ENCODE measurements at places on chromosomes 16 and 17.

GRCh38 chr16:4654011-4654963 is 29.7 kb downstream of the MGRN1 start:
- no peak for DNase-seq

GRCh38 chr16:47611042-47611441 is 149.9 kb downstream of the PHKB start:
- DNase-seq = no peak

GRCh38 chr17:63364387-63364786 is 81.7 kb downstream of the CYB561 start:
- DNase-seq = no peak

DNA sequence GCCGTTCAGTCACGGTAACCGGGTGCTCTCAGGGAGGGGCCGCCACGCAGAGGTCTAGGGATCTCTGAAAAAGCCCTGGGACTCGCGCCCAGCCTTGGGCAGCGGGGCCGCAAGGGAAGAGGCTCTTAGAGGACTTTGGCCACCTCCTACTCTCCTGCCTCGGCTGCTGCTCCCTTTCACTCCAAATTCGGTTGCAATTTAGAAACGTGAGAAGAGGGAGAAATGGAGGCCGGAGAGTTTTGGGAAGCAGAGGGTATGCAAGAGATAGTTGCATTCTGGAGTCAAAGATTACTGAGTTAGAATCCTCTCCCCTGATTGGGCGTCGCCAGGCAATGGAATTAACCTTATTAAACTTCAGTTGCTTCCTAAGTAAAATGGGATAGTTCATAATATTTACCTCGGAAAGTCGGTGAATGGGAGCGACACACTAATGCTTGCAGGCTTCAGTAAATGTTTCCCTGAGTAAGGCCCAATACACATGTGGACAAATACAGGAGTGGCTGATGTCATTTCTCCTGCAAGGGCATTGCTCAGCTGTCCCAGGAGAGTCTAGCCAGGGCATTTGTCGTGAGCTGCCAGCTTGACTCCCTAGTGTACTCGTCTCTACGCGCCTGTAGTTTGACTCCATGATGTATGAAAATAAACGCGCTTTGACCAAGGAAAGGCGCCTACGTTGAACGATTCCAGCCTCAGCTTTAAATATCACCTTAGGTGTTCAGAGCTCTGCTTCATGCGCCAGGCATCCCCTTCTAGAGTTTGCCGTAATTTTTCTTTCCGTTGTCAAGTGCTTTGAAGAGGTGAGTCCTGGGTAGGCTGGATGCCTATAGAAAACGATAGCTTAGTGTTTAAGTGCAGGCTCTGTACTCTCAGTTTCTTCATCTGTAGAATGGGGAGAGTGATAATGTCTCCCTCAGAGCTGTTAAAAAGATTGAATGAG is 667 bp downstream of the OGFOD1 start:
- peak; percentile 40 for DNase-seq

DNA sequence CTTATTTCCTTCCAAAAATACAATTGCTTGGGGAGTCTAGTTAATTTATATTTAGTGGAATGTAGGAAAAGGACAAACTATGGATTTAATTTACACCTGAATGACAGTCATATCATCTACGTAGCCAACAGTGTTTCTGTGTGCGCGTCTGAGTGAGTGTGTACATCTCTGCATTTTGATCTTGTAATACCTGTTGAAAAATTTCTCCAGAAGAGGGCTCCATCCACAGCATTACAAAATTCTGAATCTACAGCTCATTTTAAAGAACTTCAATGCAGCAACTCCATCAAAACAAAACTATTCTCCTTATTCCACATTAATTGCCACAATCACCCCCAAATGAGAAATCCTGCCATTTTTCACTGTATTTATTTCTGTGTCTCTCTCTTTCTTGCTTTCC is 3.9 kb downstream of the CDH13 start:
- DNase-seq = peak; percentile 45

- DNase-seq = no peak
Observed at GRCh38 chr16:50675686-50676610, 5.2 kb downstream of the SNX20 start.

DNA sequence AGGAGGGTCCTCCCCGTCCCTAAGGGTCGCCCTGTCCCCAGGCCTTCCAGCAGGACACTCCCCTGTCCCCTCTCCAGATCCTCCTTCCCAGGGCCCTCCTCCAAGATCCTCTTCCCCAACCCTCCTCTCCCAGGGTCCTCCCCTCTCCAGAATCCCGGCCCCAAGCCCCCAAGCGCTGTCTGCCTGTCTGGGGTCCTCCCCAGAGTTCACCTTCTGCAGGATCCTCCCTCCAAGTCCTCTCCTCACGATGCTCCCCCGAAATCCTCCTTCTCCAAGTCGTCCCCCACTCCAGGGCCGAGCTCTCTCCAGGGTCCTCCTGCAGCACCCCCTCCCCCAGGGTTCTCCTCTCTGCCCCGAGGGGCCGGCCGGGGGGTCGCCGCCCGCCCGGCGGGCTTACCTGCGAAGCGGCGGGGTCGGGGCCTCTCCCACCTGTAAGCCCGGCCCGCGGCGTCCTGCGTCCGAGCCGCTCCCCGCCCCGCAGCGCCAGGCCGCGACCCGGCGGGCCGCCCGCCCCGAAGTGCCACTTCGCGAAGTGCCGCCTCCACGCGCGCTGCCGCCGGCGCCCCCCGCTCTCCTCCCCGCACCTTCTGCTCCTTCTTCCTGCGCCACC is 678 bp upstream of the BAIAP2 start:
- DNase-seq = no peak

GRCh38 chr16:86685076-86685475 is 106.7 kb downstream of the FOXL1 start:
- DNase-seq = no peak

DNA sequence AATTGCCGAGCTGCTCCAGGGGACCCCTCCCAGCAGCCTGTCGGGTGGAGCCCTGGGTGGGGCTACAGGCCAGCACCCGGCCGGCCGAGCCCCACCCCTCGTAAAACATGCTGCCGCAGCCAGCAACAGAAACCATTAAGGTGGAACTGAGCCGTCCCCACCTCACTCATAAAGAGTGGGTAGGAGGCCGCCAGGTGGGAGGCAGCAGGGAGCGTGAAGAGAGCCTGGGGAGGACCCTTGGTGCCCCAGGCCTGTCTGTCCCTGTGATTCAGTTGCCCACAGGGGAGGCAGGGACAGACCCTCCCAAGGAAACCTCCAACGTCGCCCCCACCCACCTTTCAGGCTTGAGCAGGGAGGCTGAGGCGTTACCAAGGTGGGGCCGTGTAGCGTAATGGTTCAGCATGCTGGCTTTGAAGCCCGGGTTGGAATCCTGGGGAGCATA is 8.4 kb downstream of the FOXN1 start:
- no peak for DNase-seq

DNA sequence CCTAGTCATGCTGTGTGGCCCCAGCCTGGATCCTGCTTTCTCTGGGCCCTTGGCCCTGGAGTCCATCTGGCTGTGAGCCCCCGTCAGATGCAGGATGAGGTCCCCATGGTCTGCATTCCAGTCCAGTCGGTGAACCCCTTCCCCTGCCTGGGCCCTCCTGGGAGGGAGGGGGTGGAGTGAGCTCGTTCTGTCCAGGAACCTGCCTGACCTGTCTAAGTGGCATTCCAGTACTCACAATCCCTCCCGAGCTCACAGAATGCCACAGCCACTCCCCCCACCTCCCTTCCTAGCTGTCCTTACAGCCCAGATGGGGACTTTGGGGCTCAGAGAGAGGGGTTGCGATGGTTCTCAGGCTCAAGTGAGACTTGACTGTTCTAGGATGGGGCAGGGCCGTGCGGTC is 15.5 kb downstream of the SPNS2 start:
- no peak for DNase-seq

- no peak for DNase-seq
Observed at GRCh38 chr16:67023689-67024088, 5.3 kb upstream of the CBFB start.

DNA sequence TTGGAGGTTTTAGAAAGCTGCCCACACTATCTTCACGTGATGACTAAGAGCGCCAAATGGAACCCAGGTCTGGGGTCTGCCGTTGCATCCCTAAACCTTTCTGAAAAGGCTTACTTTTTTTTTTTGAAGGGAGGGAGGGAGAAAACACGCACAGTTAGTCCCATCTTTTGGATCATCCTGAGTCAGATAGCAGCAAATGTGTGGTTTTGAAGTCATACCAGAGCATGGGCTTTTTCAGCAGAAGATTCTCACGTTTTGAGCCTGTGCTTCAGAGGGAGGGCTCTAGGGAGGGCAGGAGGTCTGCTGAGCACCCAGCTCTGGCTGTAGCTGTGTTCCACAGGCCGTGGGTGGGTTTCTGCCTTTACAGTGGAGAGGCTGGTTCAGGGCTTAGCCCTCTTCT is 194.7 kb downstream of the SNX29 start:
- DNase-seq = peak; percentile 36

- DNase-seq = peak; percentile 95
Observed at GRCh38 chr16:57764341-57765159, 29.0 kb downstream of the KATNB1 start.

DNA sequence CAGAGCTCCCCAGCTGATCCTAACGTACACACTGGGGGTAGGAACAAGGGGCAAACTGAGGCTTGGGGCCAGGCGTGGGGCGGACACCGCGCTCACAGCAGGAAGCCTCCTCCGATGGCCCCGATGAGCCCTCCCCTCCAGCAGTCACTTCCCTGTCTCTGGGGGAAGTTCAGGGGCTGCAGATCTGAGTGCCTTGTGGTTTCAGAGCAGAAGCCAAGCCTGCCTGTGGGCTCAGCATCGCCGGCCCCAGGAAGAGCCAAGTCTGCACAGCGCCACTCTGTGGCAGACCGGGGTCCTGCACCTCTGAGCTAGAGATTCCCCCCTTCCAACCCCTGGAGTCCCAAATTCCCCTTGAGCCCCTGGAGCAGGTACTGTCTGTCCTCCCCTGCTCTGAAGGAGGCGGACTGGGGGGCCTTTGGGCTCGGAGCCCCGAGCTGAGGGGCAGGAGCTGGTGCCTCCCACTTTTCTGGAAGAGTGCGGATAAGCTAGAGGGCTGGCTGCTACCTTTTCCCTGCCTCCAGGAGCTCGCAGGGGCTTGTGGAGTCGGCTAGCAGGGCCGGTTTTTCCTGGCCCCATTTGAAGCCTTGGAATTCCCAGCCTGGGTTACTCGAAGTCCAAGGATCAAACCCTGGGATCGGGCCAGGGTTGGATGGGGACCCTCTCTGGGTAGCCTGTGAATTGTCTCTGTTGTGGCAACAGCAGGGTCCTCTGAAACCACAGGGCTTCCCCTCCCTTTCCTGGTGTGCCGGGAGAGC is 2.9 kb downstream of the GSE1 start:
- peak; percentile 74 for DNase-seq

DNA sequence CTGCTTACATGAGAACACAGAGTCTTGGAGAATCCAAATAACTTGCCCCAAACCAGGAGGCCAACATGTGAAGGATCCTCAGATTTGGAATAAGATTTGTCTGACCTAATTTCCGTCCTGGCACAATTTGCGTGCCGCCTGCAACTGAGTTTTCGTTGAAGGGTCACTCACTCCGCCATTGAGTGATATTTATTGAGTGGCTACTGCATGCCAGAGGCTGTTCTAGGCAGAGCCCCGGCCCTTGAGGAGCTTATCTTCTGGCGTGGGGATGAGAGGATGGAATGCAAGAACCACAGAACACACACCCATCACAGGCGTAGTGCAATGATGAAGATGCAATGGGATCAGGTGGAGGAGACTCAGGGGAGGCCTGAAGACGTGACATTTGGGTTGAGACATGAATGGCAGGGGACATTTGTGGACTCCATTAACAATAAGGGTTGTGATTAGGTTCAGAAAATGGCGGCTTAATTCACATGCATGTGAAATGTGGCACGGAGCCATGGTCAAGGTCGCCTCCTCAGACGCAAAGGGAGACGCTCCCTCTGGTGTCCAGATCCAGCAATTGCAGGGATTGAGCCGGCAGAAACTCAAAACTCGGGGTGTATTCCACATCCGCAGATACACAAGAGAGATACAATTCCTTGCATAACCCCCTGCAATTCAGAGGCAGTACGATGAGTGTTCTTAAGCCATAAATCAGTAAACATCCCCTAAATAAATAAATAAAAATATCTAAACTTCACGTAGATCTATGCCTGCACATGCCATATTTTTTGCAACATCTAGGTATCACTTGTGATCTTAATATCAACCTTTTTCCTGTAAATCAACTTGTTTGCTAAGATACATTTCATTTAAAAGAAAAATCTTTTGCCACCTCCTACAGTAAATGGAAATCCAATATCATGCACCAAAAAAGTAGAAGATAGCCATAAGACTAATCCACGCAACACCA is 57.9 kb upstream of the CACNG4 start:
- DNase-seq = peak; percentile 78

DNA sequence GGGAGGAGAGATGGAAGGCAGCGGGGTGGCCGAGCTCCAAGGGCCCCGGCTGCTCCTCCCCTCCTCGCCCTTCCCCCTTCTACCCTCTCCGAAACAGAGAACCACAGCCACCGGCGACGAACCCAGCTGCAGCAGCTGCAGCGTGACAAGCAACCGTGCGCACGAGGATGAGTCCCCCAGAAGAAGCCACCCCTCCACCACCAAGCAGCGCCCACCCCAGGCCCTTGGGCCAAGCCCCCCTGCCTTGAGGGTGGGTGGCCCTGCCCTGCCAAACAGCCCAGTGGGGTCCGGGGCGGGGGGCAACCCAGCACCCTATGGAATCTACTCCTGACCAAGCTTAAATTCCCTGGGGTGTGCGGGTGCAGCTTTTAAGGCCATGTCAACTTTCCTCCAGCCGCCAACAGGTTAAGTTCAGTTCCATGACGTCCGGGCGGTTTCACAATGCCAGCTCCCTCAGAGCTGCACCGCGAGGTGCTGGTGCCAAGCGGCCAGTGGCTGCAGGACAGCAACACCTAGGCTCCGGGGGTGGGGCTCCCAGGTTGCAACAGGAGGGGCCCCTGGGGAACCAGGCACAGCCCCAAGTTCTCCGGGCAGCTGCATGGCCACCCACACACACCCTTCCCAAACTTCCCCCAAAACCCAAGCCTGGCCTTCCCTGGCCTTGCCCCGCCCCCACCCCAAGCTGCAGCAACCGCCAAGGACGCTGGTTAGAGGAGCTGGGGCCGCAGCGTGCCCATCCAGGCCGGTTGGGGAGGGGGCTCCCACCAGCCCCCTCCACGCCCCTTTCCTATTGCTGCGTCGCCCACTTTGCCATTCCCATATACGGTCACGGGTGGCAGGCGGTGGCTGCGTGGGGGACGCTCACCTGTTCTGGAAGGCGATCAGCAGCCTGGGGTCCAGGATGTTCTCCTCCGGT is 2.0 kb downstream of the CBX4 start:
- no peak for DNase-seq

DNA sequence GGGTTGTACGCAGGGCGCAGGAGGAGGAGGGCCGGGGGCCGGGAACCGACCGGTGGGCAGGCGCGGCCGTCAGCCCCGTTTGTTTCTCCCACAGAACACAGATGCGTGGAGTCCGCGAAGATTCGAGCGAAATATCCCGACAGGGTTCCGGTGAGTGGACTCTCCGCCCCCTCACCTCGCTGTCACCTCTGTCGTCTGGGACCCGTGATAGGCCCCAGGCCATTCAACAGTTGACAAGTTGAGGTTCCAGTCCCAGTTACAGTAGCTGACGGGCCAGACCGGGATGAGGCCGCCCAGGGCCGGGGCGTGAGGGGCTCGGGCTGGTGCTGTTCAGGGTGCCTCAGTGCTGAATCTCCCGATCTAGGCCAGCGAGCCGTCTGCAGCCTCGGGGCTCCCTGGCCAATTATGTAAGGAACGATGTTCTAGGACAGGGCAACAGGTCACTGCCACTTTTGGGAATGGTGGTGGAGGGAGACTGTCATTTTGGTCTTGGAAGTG is 628 bp downstream of the GABARAPL2 start:
- DNase-seq = peak; percentile 21

- DNase-seq = no peak
Observed at GRCh38 chr16:73601911-73602310, 554.0 kb upstream of the ZFHX3 start.
